ENCODE measurements at places on chromosomes 4 and X.

DNA sequence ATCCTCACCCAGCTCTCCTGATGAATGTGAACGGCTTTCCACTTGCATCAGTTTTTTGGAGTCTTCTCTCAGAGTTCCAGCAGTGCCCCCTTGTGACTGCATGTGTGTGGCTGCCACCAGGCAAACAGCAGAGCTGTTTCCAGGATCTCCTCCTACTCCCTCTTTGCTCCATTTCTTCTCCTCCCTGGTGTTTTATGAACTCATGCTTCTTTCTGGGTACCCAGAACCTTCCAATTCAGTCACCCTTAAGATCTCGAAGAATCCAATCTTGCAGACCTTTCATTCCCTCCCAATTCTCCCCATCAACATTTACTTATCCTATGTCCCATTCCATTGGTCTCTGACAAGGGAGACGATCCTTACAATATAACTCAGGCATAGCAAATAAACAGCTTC is 6.8 kb upstream of the TCEANC start:
- peak; percentile 41 for DNase-seq

GRCh38 chr4:16597845-16598596 is 300.4 kb downstream of the LDB2 start:
- DNase-seq: no peak

DNA sequence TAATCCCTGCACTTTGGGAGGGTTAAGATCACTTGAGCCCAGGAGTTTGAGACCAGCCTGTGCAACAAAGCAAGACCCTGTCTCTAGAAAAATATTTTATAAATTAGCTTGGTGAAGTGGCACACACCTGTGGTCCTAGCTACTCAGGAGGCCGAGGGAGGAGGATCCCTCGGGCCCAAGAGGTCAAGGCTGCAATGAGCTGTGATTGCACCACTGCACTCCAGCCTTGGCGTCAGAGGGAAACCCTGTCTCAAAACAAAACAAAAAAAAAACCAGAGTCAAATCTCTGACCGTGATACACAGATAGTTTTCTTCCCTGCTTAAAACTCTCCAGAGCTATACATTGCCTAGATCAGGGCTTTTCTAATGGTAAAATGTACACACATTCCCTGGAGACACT is 53.5 kb downstream of the CHST7 start:
- DNase-seq: no peak

GRCh38 chrX:107730298-107730655 is 45.3 kb downstream of the TSC22D3 start:
- no peak for DNase-seq

- DNase-seq: no peak
Measured at GRCh38 chr4:149719357-149719756, 96.3 kb downstream of the IQCM start.

GRCh38 chr4:109169170-109169569 is 133.3 kb downstream of the COL25A1 start:
- DNase-seq: no peak

GRCh38 chrX:110002300-110003166 is at the start of gene TMEM164:
TMEM164 (plus strand) TSS chrX:110003114; CDS start chrX:110003775, 661 bp downstream.
- DNase-seq: peak; percentile 86

DNA sequence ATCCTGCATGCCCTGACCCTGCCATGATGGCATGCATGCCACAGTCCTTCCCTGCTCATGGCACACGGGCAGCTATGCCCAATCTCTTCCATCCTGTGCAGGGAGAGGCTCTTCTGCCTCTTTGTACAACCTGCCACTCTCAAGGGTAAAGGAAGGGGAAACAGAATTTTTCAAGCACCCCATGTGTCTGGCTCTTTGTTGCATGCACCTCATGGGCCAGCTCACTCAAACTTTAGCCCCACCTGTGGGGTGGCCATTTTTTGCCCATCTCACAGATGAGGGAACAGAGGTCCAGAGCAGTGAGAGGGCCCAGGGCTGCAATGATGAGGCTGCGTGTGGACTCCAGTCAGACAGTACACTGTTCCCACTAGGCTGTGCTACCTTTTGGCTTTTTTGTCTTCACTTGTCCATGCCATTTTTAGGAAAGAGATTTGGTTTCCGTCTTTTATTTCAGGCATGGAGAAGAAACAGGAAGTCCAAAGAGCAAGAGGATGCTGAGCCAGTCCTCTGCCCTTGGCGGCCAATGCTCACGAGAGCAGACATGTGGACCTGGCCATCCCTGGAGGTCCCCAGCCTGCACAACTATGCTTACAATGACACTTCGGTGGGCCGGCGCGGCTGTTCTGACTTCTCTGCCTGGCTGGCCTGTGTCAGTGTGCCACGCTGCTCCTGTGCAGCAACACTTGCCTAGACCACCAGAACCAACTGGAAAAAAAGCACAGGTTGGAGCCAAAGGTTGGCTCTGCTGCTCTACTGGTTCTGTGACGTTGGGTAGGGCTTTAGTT is 45.6 kb downstream of the NSG1 start:
- no peak for DNase-seq

GRCh38 chr4:66837279-66837922 is 707.9 kb downstream of the CENPC start:
- DNase-seq: no peak
